ENCODE measurements at places on chromosomes 12 and 14.

- no peak for DNase-seq
Measured at GRCh38 chr14:106062502-106063272, 536.3 kb downstream of the TMEM121 start.

- DNase-seq, result peak; percentile 61
Measured at GRCh38 chr14:64764641-64765520, 60.7 kb downstream of the PLEKHG3 start.

DNA sequence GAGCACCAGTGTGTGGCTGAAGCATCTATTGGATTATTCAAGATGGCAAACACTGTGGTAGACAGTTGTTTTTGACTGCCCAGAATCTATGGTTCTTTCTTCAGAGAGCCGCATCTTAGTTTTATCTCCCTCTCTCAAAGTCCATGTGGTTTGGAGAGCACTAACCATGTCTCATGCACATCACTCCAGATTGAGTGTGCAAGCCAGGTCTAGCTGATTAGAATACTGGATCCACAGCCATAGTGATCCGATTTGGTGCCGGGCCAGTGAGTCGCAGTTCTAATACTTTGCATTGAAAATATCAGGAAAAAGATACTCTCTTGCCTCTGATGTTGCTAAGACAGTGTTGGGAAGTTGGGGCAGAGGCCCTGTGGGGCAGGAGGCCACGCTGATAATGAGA, 4.6 kb upstream of the SBNO1 start:
- no peak for DNase-seq

DNA sequence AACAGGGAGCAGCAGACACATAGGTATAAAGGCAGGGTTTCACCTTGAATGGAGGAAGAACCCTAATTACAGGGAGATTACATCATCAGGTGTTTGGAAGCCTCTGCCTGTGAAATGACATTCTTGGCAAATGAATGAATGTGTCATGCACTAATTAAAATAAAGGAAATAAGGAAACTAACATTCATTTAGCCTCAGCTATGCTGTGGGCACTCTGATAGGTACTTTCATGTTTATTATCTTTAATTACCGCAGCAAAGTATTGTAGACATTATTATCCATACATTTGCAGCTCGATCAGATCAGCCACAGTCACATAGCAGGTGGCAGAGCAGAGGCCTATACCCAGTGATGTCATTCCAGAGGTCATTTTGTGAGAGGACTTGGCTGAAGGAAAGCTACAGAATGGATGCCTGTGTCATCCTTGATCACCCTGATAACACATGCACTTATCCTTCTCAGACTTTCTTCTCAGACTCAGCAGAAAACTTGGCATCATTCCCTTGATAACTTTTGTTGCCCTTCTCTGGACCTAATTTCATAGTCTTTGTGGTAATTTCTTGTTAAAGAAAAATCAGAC, 18.4 kb downstream of the ZNF664 start:
- DNase-seq, result no peak

DNA sequence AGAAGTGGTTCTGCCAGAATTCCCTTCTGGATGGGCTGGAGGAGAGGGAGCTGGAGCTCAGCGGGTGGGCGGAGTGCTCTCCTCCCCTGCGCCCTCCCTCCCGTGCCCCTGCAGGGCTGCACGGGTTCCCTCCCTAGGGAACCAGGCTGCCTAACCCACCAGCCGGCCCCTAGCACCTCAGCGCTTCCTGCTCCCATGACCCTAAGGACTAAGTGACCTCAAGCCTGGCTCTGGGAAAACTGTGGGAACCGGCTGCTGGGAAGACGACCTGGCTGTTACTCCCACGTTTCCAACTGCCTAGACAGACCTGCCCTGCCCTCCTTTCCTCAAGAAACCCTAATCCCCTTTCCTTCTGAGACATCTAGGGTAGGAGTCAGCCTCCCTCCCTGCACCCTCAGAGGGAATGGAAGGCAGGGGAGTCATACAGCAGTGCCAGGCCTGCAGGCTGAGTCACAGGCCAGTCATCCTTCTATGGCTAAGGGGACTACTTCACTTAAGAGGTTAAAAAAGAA, 31.5 kb downstream of the SLC6A12 start:
- DNase-seq, result no peak

DNA sequence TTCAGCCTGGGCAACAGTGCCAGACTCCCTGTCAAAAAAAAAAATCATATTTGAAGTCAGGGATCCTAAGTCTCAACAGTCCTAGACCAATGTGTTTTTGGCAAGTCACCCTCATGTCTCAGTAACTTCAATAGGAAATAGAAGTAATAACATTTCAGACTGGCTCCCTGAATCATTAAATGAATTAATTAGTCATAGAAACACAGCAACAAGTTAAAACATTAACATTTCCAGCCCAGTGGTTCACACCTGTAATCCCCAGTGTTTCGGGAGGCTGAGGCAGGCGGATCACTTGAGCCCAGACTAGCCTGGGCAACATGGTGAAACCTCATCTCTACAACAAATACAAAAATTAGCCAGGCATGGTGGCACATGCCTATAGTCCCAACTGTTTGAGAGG, 125.2 kb downstream of the GTF2A1 start:
- no peak for DNase-seq

- no peak for DNase-seq
Measured at GRCh38 chr14:43359317-43359716, 1147.8 kb downstream of the FSCB start.

DNA sequence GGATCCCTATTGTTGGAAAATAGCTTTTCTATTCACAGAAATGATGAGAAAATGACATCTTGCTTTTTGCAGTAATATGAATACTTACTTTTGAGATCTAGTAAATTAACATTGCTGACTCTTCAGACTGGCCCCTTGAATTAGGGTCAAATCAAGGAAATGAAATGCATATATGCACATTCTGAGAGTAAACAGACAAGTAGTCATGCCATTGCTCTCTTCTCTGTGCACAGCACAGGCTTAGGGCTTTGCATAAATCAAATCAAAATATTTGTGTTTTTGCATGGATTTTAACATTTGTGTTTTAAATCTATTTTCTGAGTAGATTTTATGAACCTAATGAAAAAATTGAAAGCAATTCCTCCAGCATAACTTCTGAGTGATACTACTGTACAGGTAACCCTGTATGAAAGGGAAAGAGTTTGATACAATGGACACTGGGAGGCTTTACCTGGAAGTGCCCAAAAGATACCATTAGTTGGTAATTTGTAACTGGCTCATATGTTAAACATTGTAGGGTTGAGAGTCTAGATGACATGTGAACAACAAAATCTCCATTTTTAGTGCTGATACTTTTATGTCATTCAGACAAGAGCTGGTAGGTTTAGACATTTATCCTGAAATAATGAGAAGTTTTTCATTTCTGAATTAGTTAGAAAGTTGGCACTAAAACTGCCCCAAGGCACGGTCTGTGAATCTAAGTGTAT, 280.2 kb upstream of the FBXO33 start:
- no peak for DNase-seq

- no peak for DNase-seq
Measured at GRCh38 chr12:111181143-111181726, 187.7 kb downstream of the PHETA1 start.

DNA sequence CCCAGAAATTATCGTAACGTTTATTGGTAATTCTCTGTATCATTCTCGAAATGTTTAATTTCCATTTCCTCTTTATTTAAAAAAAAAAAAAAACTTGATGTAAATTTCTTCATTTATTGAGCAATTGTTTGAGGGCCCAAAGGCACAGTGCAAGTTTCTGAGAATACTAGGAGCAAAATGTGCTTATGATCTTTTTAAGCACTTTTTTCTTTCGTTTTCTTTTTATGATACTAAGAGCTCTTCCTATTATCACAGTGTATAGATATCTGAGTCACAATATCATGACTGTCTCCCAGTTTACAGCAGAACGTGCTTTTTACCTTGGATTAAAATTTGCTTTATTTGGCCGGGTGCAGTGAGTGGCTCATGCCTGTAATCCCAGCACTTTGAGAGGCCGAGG, 5.6 kb downstream of the ATP2A2 start:
- DNase-seq, result no peak

- DNase-seq, result no peak
Measured at GRCh38 chr12:63917864-63918799, 73.6 kb downstream of the SRGAP1 start.

DNA sequence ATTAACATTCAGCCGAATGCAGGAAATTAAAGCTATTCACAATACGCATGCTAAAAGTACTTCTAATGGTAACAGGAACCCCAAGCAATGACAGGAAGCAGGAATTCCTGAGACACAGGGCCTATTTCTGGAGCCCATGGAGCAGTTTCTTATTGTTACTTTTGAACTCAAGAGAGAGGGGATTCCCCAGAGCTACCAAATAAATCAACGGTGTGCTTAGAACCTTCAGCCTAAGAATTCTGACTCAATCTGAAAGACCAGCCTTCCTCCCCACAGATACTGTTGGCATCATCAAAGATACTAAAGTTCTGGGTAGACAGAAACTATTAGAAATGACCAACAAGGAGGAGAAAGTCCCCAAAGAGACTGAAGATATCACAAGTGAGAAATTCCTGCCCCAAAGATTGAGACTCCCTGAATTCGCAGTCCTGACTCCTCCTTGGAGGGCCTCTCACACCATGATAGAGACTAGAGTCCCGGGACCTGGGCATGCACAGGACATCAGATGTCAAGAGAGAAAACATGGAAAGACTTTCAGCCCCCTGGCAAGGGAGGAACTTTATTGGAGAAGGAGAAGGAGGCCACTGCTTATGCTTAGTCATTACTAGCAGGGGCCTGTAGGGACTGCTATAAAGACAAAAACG, 32.7 kb downstream of the RTRAF start:
- DNase-seq, result no peak

GRCh38 chr12:98144953-98145352, 370.4 kb upstream of the TMPO start:
- DNase-seq, result no peak

DNA sequence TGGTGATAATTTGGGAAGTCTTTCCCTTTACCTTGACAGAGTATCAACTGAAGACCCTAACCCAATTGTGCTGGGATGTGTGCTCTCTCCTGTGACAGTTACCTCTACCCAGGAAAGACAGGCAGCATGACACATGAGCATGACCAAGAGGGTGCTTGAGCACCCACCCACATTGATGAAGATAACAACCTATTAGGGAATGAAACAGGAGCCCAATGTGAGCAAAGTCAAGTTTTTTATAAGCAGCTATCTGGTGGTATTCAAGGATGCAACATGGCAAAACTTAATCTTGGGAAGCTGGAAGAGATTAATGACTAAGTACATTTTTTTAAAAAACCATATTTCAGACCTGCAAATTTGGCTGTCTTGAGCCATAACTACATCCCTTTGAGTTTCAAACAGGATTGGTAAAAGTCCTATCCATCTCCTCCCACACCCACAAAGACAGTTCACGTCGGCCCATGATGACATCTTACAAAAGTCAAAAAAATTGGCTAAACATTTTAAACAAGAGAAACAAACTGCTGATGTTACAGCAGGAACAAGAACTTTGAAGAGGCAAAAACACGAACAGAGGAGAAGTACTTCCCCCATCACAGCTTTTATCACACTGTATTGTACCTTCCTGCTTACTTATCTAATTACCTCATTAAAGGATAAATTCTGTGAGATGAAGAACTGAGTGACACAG, 60.3 kb downstream of the MED13L start:
- DNase-seq, result no peak

DNA sequence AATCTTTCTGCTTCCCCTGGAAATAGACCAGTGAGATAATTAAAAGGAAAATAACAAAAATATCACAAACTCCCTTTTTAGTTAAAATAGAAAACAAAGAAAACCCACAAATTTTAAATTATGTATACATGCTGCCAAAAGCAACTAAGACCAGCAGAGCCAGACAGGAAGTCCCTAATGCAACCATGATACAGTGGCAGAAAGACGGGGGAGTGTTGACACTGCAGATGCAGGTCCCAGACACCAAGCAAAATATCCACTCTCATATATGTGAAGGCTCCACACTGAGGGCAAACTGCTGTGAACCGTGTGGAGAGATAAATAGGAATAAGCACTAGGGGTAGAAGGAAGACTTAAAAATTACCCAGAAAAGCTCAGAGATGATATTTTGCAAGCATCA, 401.0 kb downstream of the BTG1 start:
- no peak for DNase-seq

DNA sequence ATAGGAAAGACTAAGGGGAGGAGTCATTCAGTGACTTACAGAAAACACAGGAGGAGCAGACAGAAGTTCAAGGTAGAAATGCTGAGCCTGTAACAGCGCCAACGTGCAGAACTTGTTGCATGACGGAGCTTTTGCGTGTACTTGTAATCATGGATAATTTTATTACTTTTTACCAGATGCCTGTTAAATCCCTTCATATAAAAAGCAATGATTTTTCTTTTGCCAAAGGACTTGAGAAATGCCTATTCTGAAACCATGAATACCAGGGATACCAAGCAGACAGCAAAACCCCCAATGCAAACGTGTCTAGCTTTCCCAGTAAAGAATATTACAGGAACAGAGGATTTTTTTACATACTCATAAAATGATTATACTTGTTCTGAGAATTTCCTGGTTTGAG, 163.6 kb upstream of the GSC start:
- DNase-seq, result no peak

- no peak for DNase-seq
Measured at GRCh38 chr14:99001241-99001640, 270.8 kb downstream of the BCL11B start.

- no peak for DNase-seq
Measured at GRCh38 chr12:24015833-24016160, 66.3 kb upstream of the SOX5 start.

DNA sequence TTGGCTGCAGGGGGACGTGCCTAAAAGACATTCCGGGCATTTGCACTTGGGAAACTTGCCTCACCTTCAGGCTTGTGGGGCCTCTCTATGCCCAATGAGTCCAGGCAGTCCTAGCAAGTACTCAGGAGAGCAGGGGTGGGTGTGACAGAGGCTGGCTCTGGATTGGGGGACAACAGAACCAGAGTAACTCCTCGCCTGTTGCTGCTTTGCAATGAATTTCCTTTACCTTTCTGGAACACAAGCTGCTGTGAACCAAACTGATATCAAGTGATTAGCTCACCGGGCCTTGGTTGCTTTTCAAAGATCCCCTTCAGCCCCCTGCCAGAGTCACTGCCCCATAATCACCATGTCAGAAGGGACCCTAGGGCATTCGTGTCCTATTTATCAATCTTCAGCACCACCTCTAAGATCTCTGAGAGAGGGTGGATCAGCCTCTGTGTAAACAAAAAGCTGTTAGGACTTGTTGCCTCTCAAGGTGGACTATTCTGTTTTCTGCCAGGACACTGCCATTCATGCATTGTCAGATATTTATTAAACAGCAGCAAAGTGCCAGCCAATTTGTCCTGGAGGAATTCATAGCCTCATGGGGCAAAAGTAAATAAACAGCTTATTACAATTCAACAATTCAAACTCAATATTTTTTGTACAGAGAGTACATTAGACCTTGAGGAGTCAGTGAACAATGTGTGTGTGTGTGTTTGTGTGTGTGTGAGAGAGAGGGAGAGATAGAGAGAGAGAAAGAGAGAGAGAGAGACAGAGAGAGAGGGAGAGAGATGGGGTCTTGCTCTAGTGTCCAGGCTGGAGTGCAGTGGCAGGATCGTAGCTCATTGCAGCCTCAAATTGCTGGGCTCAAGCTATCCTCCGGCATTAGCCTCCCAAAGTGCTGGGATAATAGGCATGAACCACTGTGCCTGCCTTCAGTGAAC, 11.3 kb downstream of the NFATC4 start:
- no peak for DNase-seq
